RWPE2 (cell line): ENCODE measurements at places on chromosomes 13 and 19.

DNA sequence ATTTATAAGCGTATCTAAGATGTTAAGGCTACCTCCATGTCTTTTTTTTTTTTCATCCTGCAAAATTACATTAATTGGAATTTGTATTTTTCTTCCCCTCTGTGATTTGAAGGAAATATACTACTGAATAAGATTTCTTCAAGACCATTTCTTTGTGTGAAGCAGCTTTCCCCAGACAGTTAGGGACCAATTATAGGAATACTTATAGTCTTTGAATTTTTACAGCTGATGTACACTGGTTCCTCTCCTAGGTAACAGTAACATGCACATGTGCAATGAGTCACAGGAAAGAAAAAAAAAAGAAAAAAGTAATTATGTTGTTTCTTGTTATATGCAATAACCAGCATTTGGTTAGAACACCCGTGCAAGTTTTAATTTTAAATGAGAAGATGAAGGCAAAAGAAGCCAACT, 82.0 kb downstream of the PCDH9 start:
- DNase-seq: no peak

DNA sequence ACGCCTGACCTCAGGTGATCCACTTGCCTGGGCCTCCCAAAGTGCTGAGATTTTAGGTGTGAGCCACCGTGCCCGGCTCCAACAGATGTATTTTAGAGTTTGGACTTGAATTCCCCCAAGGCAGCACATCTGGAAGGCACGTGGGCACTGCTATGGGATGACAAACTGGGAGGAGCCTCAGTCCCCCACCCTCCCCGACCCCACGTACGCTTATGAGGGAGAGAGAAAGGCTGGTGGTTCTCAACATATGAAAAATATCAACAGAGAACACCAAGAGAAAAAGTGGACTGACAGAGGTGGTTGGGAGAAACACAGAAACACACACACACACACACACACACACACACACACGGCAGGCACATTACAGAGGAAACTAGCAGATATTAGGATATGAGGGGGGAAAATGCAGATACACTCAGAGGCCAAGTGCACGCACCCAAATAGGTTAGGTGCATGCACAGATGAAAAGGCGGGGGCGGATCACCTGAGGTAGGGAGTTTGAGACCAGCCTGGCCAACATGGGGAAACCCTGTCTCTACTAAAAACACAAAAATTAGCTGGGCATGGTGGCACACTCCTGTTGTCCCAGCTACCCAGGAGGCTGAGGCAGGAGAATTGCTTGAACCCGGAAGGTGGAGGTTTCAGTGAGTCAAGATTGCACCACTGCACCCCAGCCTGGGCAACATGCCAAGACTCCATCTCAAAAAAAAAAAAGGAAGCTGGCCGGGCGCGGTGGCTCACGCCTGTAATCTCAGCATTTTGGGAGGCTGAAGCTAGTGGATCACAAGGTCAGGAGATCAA, 3.2 kb downstream of the STX10 start:
- no peak for DNase-seq

GRCh38 chr13:42649831-42650230, 75.9 kb downstream of the TNFSF11 start:
- DNase-seq: no peak

DNA sequence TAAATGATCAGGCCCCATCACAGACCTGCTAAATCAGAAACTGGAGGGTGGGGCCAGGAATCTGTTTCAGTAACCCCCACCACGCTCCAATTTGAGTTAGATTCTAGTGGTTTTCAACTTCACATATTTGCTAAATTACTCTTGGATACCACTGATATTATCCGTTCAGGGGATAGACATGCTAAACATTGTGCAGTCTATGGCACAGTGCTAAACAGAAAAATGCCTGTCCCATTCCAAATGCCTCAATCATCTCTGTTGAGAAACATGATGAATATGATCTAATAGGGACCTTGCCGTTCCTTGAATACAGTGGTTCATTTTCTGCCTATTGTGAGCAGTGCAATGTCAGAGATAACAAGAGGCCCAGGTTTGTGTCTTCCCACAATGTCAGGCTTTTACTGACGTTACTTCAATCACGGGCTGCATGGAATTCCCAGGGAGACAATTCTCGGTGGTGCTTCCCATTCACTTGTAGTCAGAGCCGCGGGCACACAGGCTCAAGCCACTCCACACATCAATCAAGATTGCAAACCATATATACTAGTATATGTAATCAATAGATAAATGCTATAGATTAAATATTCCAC, 52.7 kb downstream of the MYO16 start:
- DNase-seq: no peak

DNA sequence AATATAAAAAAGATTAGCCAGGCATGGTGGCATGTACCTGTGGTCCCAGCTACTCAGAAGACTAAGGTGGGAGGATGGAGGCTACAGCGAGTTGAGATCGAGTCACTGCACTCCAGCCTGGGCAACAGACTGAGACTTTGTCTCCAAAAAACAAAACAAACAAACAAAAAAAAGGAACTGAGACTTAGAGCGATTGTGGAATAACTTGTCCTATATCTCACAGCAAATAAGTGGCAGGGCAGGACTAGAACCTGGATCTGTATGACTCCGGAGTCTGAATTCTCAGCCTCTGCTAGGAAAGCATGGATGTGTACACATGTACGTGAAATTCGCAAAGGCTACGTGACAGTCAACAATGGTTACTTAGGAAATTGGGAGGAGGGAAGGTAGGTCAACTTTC, 20.1 kb downstream of the KRTDAP start:
- DNase-seq: no peak

GRCh38 chr13:21615427-21615826, 11.5 kb upstream of the MICU2 start:
- no peak for DNase-seq
